ENCODE measurements at places on chromosomes 2 and 18.

DNA sequence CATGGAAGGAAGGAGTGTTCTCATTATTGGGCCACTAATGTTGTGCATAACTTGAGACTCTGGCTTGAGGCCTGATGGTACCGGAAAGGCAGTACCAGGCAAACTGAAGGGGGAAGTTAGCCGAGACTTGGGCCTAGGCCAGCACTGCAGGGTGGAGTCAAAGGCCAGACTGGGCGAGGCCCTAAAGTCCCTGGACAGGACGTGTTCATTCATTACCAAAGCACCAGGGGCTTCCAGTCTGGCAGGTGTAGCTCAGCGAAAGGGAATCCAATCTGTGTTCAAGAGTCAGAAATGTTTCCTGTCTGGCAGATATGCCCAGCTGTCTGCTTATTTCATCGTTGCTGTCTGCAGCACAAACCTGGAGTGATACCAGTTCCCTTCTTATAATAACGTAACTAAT, 4.7 kb upstream of the ITSN2 start:
- DNase-seq: no peak

- no peak for DNase-seq
These were observed 33.8 kb upstream of the TMEM17 start for GRCh38 chr2:62539606-62540407.

- DNase-seq: no peak
These were observed 156.8 kb downstream of the GPD2 start for GRCh38 chr2:156592809-156593593.

DNA sequence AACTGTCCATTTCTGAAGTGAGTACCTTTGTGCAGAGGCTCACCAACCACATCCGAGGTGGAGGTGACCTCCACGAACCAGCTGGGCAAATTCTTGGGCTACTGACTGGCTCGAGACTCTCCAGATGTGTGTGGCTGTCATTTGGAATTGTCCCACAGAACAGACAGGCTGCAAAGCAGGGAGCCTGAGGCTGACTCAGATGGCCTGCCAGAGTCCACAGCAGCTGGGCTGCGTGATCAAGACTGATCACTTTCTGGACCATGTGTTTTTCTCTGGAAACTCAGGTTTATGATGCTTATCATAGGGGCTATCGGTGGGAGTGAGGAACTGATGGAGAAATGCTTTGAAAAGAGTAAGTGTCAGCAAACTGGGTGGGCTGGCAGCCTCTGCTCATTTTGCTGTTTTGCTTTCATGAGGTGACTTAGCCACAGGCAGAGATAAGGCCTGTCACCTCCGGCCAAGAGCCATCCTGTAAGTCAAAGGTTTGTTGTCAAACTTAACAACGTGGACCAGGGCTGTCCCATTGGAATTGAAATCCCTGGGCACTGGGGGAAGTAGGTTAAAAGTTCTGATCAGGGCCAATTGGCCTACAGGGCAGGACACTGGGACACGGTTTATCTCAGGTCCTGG, 120.4 kb downstream of the LIPG start:
- DNase-seq: no peak

DNA sequence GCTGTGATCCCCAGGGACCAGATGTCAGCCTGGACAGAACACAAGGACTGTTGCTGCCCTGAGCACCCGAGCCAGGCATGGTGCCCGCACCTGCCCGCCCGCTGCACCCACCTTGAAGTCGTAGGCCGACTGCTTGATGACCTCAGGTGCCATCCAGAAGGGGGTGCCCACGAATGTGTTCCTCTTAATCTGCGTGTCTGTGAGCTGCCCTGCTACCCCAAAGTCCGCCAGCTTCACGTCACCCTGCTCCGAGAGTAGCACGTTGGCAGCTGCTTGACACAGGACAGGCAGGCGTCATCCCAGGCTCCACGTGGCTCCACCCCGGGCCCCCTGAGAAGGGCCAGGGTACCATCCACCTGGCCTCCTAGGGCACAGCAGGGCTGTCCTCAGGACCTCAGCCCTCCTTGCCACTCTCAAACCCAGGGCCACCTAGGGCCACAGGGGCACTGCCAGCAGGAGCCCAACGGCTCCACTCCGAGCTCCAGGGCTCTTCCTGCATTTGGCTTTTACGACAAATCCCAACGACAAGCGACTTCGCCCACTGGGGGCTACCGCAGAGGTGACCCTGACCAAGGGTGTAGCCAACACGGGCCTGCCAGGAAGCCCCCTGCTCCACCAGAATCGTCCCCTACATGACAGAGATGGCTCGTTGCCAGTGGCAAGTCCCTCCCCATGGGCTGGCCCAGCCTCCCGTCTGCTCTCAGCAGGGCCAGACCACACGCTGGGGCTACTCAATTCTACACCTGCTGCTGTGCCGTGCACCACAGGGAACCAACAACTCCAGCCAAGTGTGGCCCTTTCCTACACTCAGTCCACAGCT, 9.0 kb downstream of the STK25 start:
- DNase-seq: no peak

- DNase-seq: no peak
These were observed 147.6 kb upstream of the SMAD7 start for GRCh38 chr18:49098386-49098785.

DNA sequence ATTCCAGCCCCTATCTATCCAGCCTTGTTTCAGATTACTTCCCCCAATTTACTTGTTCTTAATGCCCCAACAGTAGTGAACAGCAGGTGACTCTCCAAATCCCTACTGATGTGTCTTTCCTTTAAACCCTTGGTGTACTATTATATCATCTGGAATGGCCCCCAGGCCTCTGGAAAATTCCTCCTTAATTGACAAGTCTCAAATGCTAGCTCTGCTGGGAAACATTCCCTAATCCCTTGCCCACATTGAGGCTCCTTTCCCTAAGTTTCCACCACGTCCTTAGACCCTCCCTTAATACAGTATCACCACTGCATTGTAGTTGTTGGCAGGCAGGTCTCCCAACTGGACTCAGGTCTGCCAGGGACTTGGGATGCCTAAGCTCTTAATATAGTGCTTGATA, 41.0 kb downstream of the MYO3B start:
- DNase-seq: no peak

DNA sequence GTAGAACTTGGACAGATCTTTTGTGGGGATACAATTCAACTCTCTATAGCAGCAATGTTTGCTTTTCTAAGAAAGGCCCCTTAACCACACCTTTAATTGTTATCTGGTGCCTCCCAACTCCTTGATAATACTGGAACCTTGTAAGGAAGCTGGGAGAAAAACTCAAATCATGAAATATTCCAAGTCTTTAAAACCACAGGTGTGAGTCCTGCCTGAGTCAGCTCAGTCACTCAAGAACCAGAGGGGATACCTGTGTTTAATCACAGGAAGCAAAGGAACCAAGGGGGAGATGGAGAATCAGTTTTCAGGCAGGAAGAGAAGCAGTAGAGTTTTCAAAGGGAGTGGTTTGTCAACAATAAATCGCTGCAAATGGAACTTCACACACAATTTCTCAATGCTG, 159.9 kb downstream of the LAMA3 start:
- no peak for DNase-seq

- no peak for DNase-seq
These were observed 169.2 kb downstream of the METTL4 start for GRCh38 chr18:2402084-2402483.

- DNase-seq: no peak
These were observed 1.3 kb upstream of the SP3 start for GRCh38 chr2:173966274-173967098.

- no peak for DNase-seq
These were observed 113.5 kb downstream of the ZNF236 start for GRCh38 chr18:76935722-76936337.

- DNase-seq: no peak
These were observed 82.1 kb downstream of the ZBTB7C start for GRCh38 chr18:48326901-48327675.

DNA sequence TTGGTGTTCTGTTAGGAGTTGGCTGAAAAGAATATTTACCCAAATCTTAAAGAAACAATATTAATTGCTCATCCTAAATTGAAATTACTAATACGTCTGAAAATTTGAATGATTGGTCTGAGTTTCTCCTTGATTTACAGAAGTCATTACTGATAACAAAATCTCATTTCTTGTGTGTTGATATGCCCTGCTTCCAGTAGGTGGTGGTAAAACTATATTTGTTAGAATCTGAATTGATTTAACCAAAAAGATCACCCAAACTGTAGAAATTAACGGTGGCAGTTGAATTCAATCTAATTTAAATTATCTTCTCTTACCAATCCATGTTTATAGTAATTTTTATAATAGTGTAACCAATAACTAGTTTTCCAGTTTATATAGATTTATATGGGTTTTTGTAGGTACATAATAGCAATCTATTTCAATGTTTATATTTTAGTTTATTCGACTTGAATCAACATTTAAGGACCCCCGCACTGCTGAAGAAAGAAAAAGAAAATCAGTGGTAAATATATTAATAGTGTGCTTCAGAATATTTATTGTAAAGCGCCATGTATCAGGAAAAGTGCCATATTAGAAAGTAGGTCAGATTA, 38.3 kb downstream of the PAPOLG start:
- DNase-seq: no peak

DNA sequence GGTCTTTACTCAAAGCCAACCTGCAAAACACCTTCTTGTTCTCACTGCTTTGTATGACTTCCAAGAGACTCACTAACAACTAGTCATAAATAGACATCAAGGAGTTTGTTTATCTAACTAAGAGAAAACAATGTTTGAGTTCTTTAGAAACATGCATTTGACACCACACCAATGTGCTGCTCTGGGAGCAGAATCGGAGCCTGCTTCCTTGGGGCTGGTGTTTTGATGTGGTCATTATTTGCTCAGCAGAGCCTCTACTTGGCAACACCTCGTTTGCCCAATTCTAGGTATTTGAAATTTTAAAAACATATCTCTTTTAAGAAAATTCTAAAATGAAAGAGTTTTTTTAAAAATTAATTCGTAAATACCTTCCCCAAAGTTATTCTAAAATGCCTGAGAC, 167.5 kb downstream of the BCL2 start:
- no peak for DNase-seq

- DNase-seq: no peak
These were observed 184.2 kb upstream of the SLC35G4 start for GRCh38 chr18:11425211-11425610.

GRCh38 chr2:233811732-233812131, 33.6 kb downstream of the MROH2A start:
- no peak for DNase-seq

DNA sequence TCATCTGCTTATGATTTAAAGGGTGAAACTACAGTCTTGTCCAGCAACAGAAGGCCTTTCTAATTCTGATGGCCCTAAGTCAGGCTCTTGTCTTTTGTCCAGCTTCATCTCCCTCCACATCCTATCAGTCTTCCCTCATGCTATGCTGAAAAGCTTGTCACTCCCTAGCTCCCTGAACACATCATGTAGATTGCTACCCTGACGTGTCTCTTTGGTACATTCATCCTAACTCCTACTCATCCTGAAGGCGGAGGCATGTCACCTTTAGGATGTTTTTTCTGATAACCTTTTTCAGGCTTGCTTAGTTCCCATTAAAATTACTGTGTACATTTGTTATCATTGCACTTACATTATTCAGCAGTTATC, 78.4 kb upstream of the ARL5A start:
- DNase-seq: no peak

DNA sequence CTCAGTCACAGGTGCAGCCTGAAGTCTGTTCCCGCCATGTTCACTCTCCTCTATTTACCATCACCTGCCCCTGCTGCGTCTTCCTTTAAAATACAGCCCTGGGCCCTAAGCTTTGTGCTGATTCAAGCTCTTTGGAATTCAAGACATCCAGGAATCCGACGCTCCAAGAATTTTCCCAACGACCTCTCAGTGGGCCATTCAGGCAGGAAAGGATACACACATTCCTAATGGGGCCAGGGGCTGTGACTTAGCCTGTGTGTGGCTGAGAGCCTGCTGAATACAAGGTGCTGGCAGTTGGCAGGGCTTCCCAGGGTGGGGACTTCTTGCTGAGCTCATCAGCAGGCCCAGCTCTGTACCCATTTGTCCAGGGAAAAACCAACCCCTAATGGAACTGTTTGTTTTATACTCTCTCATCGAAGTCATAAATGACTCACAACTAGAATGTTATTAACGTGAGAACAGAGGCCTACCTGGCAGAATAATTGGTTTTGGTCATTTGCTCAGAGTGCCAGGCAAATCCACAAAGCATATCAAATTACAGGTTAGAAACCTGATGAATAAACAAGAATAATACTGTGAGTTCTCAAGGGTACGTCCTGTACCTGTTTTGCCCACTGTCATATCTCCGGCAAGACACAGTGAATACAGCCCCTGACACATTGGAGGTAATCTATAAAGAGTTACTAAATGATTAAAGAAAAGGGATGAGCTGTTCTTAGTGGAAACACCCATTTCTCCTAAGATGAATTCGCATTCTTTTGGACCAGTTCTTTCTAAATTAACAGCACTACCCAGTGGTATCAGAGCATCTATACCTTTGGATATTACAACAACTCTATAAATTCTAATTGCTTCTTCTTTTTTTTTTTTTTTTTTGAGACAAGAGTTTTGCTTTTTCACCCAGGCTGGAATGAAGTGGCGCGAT, 12.6 kb upstream of the KCMF1 start:
- DNase-seq: no peak

DNA sequence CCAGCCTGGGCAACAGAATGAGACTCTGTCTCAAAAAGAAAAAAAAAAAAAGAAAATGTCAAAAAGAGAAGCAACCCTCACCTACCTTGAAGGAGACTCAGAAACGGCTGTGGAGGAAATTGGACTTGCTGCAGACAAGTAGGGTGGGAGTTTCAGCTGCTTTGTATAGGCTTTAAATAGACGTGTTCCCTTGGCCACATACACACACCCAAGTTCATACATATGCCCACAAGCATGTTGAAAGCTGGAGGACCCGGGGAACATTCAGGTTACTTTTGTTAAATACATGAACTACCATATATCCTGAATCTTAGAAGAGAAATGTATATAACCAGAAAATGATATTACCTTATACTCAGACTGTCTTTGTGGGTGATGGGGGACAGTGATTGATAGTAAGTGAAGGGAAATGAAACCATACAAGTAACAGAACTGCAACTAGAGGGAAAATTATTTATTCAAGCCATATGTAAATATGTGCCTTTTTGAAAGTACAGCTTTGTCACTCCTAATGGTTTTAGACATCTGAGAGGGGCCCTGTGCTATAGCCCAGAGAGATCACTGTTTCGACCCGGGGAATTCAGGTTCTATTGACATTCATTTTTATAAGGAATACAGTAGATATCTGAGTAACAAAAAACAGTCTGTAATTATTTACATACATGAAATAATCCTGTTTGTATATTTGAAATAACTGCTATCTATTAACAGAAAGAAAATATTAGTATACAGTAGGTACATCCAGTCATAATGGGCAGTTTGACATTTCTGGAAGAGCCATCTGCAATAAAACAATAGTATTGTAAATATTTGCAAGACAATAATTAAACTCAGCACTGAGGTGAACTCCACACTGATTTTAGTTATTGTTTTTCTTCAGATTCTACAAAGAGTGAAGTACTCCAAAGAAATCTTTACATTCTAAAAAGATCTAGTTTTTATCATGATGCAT, 48.0 kb upstream of the TGIF1 start:
- no peak for DNase-seq

Measured in stimulated activated CD8-positive, alpha-beta memory T cell treated with anti-CD3 and anti-CD28 coated beads, Interleukin-7, amount 100 ng/mL, for 24 hours (primary cell).